ENCODE measurements at places on chromosomes 2 and 18.

- DNase-seq, result no peak
Measured at GRCh38 chr18:34697891-34698290, 12.2 kb upstream of the DTNA start.

- DNase-seq, result peak; percentile 16
Measured at GRCh38 chr2:121004950-121005349, 269.3 kb downstream of the GLI2 start.

DNA sequence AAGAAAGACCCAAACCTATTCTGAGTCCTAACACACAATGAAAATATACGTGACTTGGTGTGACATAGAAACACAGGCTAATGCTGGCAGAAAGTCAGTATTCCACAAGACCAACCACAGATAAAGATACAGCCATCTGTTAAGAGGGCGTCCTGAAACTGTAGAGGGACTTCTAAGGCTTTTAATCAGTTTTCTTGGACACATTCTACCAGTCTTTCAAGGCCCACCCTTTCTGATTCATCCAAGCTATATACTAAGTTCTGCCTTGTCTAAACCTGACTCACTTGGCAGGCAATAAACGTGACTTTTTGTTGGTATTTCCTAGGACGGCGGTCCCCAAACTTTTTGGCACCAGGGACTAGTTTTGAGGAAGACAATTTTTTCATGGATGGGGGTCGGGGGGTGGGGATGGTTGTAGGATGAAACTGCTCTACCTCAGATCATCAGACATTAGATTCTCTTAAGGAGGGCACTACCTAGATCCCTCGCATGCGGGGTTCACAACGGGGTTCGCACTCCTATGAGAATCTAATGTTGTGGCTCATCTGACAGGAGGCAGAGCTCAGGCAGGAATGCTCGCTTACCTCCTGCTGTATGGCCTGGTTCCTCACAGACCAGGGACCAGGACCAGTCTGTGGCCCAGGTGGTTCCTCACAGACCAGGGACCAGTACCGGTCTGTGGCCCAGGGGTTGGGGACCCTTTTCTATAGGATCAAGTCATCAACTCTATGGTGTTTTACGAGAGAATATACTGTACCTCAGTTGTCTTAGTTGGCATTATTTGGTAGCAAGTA is 61.4 kb downstream of the SP3 start:
- no peak for DNase-seq

DNA sequence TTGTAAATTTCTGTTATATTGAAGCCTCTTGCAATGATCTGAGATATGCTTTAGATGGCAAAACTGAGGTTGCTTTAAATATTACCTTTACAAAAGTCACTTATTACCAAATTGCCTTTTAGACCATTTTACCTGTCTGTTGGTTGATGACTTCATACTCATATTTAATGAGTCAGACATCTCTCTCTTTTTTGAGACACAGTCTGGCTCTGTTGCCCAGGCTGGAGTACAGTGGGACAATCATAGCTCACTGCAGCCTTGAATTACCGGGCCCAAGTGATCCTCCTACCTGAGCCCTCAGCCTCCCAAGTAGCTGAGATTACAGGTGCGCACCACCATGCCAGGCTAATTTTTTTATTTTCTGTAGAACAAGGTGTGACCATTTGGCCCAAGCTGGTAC is 11.5 kb upstream of the PPP4R3B start:
- no peak for DNase-seq

GRCh38 chr2:147860009-147860408 is 15.2 kb downstream of the ACVR2A start:
- DNase-seq, result peak; percentile 100

DNA sequence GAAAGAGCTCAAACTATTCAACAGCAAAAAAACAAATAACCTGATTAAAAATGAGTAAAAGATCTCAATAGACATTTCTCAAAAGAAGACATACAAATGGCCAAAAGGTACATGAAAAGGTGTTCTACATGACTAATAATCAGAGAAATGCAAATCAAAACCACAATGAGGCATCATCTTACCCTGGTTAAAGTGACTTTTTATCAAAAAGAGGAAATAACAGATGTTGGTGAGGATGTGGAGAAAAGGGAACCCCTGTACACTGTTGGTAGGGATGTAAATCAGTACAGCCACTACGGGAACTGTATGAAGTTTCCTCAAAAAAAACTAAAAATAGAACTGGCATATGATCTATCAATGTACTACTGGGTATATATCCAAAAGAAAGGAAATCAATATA is 39.8 kb upstream of the TMEM163 start:
- no peak for DNase-seq

- DNase-seq, result peak; percentile 39
Measured at GRCh38 chr18:26458526-26459232, 89.7 kb downstream of the KCTD1 start.

- DNase-seq, result no peak
Measured at GRCh38 chr18:8960740-8961657, 141.5 kb upstream of the NDUFV2 start.

DNA sequence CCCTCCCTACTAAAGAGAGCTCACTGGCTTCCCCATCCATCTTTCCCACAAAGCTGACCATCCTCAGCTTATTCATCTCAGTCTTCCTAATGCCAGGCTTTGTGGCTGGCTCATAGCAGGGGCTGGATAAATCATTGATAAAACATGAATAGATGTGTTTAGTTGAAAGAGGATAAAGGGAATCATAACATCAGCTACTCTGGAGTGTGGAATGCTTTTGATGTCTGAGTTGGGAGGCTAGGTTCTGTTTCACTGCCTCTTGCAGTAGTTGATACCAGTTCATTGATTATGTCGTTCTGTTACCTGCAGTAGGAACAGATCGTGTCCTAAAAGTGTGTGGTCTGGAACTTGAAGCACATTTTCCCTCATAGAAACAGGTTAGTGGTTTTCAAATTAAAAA is 66.3 kb upstream of the HK2 start:
- DNase-seq, result no peak

GRCh38 chr2:196783431-196784094 is 15.9 kb downstream of the GTF3C3 start:
- no peak for DNase-seq

- DNase-seq, result no peak
Measured at GRCh38 chr2:46942143-46942526, 26.5 kb upstream of the MCFD2 start.

GRCh38 chr18:11320986-11321385 is 171.6 kb upstream of the PIEZO2 start:
- no peak for DNase-seq

- no peak for DNase-seq
Measured at GRCh38 chr2:216348756-216349308, 23.5 kb downstream of the MARCHF4 start.

DNA sequence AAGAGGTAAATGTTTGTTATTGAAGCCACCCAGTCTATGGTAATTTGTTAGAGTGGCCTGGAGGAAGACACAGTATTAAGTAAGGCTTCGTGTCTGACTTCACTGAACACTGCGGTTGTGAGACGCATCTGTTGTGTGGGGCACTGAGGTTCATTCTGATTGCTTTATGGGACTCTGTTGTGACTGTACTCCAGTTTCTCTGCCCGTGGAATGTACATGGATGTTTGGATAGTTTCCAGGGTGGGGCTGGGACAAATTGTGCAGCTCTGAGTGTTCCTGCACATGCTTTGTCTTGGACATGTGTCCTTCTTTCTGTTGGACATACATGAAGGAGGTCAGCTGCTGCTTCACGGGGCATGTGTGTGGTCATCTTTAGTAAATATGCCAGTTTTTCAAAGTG is 58.6 kb downstream of the ODC1 start:
- DNase-seq, result no peak

DNA sequence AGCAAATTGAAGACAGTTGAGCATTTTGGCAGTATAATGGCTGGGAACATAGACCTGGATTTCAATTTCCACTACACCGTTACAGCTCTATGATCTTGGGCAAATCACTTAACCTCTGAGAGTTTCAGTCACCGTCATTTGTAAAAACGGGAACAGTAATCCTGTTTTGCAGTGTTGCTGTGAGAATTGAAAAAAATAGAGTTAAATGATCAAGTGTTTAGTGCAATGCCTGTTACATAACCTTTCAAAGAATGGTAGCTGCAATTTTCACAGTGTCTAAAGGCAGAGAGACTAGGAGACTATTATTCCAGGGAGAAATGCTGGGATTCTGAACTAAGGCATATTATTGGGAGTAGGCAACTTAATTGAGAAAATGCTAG is 2.0 kb downstream of the AGPS start:
- DNase-seq, result no peak

GRCh38 chr2:240359695-240360094 is 75.8 kb upstream of the GPC1 start:
- DNase-seq, result no peak

DNA sequence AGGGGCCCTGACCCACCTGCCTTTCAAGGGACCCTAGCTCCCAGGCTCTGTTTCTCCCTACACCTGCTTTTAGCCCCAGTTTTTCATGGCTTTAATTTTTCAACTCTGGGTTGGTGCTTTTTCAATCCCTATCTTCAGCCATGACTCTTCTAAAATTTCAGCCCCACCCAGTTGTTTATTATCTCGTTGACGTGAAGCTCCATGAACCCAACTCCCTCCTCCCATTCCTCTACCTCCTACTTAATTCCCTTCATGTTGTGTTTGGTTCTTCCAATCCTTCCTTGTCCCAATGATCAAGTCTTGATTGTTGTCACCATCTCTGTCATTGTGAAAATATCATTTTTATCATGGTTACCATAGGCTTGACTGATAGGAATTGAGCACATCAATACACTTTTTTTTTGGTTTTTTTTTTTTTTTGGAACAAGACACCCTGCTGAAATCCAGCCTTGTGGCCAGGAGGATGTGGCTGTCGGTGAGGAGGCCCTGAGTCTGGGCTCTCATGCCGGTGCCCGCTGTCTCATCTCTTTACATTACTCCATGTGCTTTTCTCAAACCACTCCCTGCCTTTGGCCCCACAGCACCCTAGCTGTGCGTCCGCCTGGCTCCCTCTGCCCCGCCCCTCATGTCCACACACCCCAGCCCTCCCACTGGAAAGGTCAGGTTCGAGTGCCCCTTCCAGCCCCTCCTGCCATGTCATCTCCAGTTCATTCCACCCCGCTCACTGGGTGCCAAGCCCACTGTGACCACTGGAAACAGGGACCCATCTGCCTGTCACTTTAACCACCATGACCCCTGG is 39.3 kb downstream of the NAPG start:
- DNase-seq, result no peak

- no peak for DNase-seq
Measured at GRCh38 chr2:54099829-54100585, 15.4 kb upstream of the ACYP2 start.

GRCh38 chr2:37566517-37566981 is 104.9 kb downstream of the CDC42EP3 start:
- DNase-seq, result no peak

GRCh38 chr2:223786943-223787342 is 50.4 kb downstream of the AP1S3 start:
- DNase-seq, result no peak

- DNase-seq, result no peak
Measured at GRCh38 chr2:227404585-227405271, 17.0 kb upstream of the SCYGR1 start.

- no peak for DNase-seq
Measured at GRCh38 chr2:3620834-3621233, 25.9 kb downstream of the COLEC11 start.

DNA sequence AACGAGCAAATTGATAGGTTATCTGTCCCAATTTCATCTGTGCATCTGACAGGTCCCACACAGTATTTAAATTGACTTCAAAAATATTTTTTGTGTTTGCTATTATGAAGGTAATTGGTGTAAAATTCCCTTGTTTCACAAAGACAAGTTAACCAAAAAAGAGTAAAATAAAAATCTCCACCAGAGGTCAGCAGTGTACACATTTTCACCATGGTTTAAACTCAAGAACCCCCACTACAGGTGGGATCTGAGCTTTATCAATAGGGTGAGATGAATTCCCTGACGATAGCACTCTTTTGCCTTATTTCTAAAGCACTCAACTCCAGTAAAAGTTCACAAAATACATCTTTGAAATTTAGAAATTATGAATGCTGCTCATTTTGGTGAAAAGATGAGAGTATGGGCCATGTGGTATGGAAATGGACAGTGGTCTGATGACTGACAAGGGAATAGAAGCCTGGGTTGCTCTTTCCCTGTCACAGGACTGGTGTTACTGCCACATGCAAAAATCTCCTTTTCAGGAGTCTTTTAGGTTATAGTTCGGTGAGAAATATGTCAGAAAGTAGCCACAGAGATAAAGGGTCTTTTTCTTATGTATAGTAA is 68.0 kb downstream of the SERPINB8 start:
- peak; percentile 61 for DNase-seq

DNA sequence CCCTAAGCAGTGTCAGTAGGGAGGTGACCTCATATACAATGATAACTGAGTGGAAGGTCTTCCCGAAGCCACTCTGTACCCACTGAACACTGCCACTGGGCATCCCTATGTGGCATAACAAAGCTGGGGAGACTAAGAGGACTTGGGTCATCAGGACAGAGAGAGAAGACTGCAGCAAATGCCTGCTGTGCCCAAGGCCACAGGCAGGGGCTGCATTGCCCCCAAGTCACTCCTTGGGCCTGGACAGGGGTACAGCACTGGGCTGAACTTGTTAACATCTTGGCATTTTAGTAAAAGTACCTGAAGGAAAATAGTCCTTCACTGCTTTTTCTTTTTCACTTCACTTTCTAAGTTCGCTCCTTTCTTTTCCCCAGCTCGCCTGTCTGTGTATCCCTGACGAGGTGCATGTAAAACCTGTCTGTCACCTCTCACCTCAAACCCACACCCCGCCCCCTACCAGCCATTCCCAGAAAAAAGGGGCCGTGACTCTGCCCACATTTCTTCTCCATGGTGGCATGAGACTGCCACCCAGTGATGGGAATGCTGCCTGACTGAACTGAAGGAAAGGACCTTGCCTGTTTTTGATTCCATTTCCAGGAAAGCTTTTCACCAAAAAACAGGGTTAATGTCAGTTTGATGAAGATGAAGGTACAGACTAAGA is 62.9 kb downstream of the MTHFD2 start:
- peak; percentile 69 for DNase-seq

GRCh38 chr2:37797081-37797480 is 125.6 kb upstream of the CDC42EP3 start:
- DNase-seq, result no peak

DNA sequence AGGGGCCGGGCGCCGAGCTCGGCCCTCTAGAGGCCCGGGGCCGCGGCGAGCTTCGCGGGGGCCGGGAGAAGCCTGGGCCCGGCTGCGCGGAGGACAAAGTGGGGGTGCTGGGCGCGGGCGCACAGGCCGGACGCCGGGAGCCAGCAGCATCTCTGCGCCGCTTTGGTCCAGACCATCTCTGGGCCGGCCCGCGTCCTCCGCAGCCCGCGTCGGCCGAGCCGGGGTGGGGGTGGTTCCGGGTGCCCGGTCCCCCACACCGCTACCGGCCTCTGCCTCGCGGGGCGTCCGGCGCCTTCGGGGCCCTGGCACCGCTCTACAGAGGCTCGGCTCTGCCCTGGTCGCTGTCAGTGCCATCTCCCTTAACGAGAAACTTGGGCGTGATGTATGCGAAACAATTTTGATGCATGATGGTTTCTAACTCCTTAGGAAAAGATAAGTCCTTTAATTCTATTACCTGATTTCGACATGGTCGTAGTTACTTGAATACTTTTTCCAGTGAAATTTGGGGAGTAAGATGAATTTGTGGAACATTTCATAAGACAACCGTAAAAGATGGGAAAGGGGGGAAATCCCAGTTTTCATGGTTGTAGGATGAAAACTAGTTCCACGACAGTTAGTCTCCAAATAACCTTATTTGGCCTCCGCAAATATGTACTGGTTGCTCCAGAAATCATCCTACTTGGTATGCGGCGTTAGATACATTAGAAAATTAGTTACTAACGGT is 562 bp downstream of the TWSG1 start:
- DNase-seq, result peak; percentile 48

- DNase-seq, result no peak
Measured at GRCh38 chr2:98050070-98050469, 36.9 kb upstream of the VWA3B start.

Measured in NCI-H2171 treated with DMSO at 0.1 percent for 48 hours (cell line).